ENCODE measurements at places on chromosomes 6 and 20. TPM values are rescaled to one million over a fixed set of nuclear protein-coding genes. Genes with fewer than 3 reads are reported as not detected.

GRCh38 chr6:145865175-145865574 lies 50.6 kb upstream of the FBXO30 start:
- DNase-seq: no peak
- peaks cover 2% of the 10 kb centered on the region for H3K4me1 ChIP-seq
- no peak overlapping the region for H3K4me3 ChIP-seq

- no peak for DNase-seq
- H3K4me1 ChIP-seq: peaks cover 5% of the 10 kb centered on the region
- H3K36me3 ChIP-seq: no peaks in the 10 kb centered on the region
- no peak overlapping the region for H3K4me3 ChIP-seq
These were observed 145.3 kb upstream of the TCF21 start for GRCh38 chr6:133743621-133744020.

- no peaks in the 10 kb centered on the region for H3K36me3 ChIP-seq
- DNase-seq: peak; percentile 13
- peaks cover 4% of the 10 kb centered on the region for H3K4me1 ChIP-seq
- no peaks in the 10 kb centered on the region for H3K27me3 ChIP-seq
These were observed 30.1 kb downstream of the PRDM1 start for GRCh38 chr6:106116125-106116832.

- H3K4me1 ChIP-seq: no peaks in the 10 kb centered on the region
- H3K4me3 ChIP-seq: no peak overlapping the region
- no peak overlapping the region for H3K27ac ChIP-seq
- no peaks in the 10 kb centered on the region for H3K36me3 ChIP-seq
- H3K27me3 ChIP-seq: peaks cover 6% of the 10 kb centered on the region
- no peak for DNase-seq
These were observed 24.6 kb downstream of the PRSS35 start for GRCh38 chr6:83536647-83537589.

GRCh38 chr6:137766596-137767370 lies 100.3 kb upstream of the TNFAIP3 start:
- no peaks in the 10 kb centered on the region for H3K36me3 ChIP-seq
- no peak overlapping the region for H3K27ac ChIP-seq
- H3K4me3 ChIP-seq: no peak overlapping the region
- H3K27me3 ChIP-seq: no peaks in the 10 kb centered on the region

Gene BPHL
- 16.3 TPM for total RNA-seq

Gene LPA
- not detected for total RNA-seq

Gene EFCAB8
- total RNA-seq: not detected

Data from IMR-90 (cell line).